ENCODE measurements at places on chromosomes 12 and 14.
A peak's percentile ranks its signal among the peaks of the same experiment; 100 is the strongest.

GRCh38 chr12:54201001-54201794, 12.4 kb upstream of the SMUG1 start:
- peak; percentile 64 for DNase-seq

- DNase-seq = no peak
Observed at GRCh38 chr12:111276146-111276545, 92.7 kb downstream of the PHETA1 start.

- DNase-seq = no peak
Observed at GRCh38 chr12:70557583-70558191, 79.5 kb downstream of the PTPRB start.

DNA sequence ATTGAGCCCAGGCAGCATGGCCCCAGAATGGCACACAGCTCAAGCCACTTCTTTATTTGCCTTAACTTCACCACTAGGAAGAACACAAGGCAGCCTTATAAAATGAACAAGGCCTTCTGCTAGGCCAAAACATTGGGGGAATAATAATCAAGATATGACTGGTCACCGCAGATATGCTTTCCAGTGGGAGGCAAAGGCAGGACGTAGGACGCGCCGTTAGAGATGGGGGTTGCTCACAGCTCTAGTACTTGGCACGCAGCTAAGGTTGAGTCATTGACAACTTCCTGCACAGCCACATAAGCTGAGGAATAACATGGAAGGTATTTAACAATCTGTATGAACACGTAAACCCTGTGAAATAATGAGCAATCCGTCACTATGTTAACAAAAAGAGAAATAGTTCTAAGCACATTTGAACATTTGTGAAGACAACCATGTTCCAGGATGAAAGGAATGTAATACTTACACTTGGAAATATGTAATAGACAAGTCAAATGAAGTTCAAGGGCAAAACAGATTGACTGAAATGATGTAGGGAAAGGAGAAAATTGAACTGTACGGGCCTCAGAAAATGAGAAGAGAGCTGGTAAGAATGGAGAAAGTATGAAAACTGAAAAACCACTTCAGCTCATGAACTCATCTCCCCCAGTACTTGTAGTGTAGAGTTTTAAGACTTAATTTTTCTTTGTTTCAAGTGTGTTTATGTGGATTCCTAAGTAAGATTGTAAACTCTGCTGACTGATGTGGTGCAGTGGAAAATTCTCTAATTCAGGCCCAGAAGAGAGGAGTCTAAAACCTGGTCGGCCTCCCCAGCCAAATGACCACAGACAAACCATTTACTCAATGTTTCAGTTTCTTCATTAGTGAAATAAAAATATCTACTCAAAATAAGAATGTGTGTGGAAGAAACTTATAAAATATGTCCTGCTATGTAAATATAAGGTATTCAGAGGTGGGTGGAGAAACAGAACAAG, 59.3 kb upstream of the CCDC91 start:
- no peak for DNase-seq

- no peak for DNase-seq
Observed at GRCh38 chr14:93369713-93370266, 22.8 kb downstream of the COX8C start.

GRCh38 chr12:79725987-79726386, 35.2 kb upstream of the PAWR start:
- DNase-seq = no peak

DNA sequence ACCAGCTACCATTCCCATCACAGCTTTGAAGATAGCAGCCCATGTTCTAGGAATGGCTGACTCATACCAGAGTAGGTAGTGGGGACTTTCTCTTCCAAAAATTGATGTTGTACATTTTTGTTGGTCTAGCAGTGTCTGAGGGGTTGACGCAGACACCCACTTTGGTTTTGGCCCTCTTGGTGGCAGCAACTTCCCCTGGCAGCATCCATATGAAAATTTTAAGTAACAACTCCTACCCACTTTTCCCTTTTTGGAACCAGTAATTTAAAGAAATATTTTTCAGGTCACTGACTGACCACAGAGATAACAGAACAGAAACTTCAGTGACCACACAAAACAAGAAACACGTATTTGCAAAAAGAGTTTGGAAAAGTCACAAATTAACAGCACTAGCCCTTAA, 162.0 kb upstream of the TMCC3 start:
- DNase-seq = no peak

Measured in stimulated activated CD4-positive, alpha-beta T cell treated with anti-CD3 and anti-CD28 coated beads, Interleukin-12 subunit alpha, Interleukin-12 subunit beta, amount 100 ng/mL, for 48 hours (primary cell).